ENCODE measurements at places on chromosomes 2 and 18. TPM values are rescaled to one million over a fixed set of nuclear protein-coding genes. Genes with fewer than 3 reads are reported as not detected.

The SH3RF3 gene
- 3.4 TPM for total RNA-seq

The HOXD11 gene
- total RNA-seq, result not detected

DNA sequence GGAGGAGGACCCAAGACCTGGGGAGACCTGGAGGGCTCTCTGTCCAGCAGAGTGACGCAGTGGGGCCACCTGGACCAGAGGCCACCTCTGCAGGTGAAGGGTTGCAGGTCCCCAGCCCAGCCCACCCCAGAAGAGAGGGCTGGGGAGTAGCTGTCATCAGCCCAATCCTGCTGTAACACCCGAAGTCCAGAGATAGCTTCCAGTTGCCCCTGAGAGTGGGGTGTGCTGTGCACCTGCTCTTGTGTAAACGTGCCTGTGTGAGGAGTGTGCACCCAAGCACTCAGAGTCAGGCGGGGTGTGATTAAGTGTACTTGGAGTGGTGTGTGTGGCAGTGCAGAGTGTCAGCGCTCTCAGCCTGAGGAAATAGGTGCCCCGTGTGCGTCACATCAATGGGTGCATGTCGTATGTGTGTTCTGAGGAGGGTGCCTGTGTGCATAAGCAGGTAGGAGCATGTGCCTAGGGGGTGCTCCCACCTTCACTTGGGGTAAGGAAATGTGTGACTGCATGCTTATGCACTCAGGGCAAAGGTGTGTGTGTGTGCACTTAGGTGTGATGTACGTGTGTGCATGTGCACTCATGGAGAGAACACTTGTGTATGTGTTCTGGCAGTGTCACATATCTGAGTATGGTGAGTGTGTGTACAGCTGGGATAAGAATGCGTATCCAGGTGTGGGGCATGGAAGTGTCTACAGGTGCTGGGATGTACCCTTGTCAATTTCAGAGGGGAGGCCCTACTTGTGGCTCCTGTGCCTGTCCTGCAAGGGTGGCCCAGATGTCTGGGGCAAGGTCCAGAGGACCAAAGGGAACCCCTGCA is 672 bp downstream of the ATP6V1B1 start:
- no peak for DNase-seq

GRCh38 chr2:85718885-85719492 is 24.8 kb downstream of the GNLY start:
- DNase-seq, result no peak

- no peak for DNase-seq
Observed at GRCh38 chr2:187552381-187552780, 1.9 kb downstream of the TFPI start.
